ENCODE measurements at places on chromosomes 12 and 14. TPM values are rescaled to one million over a fixed set of nuclear protein-coding genes. Genes with fewer than 3 reads are reported as not detected.
A peak's percentile ranks its signal among the peaks of the same experiment; 100 is the strongest.

GRCh38 chr14:73935666-73936065 lies 14.2 kb downstream of the FAM161B start:
- peak; percentile 13 for DNase-seq

- DNase-seq, result no peak
These were observed 20.5 kb downstream of the RNF10 start for GRCh38 chr12:120554678-120555077.

DNA sequence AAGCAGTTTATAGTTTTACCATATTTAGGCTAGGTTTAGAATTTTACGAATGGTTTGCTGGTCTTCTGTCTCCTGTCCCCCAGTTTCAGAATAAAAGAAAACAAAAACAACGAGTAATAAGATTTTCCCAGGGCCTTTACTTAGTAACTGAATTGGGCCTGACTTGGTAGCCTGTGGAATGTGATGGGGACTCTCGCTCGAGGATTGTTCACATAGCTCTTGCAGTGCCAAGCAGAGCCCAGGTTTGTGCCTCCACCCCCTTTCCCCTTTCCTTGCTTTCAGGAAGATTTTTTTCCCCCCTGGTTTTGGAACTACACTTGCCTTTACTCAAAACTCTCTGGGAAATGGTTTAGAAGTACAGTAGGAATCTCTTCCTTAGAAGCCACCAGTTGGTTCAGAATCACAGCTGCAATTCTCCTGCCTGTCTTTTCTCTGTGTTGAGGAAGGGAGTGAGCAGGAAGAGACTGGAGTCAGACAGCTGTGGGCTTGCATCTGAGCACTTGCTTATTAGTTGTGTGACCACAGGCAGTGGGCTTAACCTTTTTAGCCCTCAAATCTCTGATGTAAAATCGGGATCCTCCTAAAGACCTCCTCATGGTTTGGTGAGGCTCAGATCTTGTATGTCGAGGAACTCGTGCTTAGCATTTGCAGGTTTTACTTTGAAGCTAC lies 501.2 kb downstream of the PCNX1 start:
- peak; percentile 40 for DNase-seq

- DNase-seq, result no peak
These were observed 113.5 kb downstream of the BTG1 start for GRCh38 chr12:92032101-92032500.

GRCh38 chr12:84660139-84660538 lies 252.5 kb downstream of the SLC6A15 start:
- no peak for DNase-seq

DNA sequence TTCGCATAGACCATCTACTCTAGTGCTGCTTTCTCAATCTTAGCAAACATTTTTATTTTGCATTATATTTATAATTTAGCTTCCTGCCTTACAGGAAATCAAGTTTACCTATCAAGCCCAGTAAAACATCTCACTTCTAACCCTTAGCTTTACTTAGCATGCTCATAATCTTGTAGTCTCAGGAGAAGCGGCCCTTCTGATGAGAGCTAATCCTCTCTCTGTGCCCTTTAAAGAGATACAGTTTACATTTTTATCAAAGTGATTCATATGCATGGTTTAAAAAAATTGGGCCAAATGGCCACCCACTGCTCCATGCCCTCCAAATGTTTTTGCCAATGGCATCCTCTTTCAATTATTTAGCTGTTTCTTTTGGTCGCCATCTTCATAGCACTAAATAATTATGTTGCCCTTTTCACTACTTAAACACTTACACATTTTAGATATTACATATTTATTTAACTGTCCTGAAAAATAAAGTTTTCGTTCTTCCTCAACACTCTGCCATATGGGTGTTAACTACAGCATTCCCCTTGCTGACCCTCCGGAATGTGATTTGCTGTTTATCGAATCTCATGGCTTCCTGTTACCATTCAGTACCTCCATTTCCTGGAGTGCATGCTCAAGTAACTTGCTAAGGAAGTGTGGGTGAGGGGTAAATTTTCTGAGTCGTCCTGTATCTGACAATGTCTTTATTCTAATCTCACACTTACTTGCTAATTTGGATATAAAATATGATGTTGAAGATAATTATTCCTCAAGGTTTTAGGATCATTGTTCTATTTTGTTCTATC lies 29.3 kb downstream of the YLPM1 start:
- DNase-seq, result peak; percentile 31

DNA sequence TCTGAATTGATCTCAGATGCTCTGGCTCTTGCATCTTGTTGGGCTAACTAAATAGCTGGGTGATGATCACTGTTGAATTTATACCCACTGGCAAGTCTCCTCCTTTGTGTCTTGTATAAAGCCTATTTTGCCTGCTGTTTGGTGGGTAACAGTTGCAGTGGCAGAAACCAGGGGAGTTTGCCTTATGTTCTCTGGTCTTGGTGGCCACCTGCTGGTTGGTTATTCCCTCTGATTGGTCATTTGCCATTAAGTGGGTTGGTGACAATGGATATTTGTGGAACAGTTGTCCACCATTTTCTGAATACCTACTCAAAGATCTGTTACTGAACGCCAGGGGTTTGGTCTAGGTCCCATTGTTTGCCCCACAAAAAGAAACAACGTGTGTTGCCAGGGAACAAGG lies 52.1 kb downstream of the AVPR1A start:
- no peak for DNase-seq

DNA sequence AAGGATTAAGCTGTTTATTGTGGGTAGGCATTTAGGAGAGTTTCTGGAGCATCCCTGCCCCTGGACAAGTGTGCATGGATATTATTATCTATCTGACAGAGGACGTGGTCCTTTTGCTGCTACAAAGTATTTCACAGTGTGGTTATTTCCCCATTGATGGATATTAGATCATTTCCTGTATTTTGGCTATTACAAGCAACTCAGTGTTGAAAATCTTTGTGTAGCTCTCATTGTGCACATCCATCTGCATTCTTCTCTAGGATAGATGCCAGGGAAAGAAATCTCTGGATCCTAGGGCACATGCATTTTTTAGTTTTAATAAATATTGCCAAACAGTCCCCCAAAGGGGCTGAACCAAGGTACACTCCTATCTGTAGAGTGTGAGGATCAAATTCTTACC lies 154.3 kb upstream of the SRRM4 start:
- no peak for DNase-seq

DNA sequence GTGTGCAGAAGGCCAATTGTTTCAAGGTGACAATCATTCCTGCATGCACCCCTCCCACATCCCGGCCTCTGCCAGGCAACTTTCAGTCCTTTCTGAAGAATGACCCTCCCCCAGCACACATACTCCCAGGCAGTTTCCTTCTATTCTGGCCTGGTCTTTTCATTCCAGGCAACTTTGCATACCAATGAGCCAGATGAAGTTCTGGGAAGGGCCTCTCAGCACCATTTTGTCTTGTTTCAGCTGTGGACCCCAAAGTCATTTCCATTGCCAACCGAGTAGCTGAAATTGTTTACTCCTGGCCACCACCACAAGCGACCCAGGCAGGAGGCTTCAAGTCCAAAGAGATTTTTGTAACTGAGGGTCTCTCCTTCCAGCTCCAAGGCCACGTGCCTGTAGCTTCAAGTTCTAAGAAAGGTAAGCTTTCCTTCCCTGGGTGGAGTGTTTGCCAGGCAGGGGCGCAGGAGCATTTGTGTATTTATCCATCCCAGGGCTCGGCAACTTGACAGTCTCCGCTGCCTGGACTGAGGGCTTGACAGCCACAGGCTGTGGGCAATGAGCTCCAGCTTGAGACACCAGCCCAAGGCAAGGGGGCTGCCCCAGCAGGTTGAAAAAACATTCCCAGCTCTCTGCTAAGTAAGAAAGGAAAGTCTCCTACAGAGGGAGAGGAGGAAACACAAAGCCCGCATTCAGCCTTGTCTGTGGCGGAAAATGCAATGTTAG lies 16.4 kb downstream of the BCL2L14 start:
- DNase-seq, result no peak

GRCh38 chr12:3944620-3945019 lies 71.4 kb upstream of the PARP11 start:
- DNase-seq, result no peak

GRCh38 chr14:103292426-103293374 lies 41.3 kb upstream of the EIF5 start:
- peak; percentile 27 for DNase-seq

GRCh38 chr12:110590806-110591326 lies 7.7 kb upstream of the PPTC7 start:
- peak; percentile 64 for DNase-seq

DNA sequence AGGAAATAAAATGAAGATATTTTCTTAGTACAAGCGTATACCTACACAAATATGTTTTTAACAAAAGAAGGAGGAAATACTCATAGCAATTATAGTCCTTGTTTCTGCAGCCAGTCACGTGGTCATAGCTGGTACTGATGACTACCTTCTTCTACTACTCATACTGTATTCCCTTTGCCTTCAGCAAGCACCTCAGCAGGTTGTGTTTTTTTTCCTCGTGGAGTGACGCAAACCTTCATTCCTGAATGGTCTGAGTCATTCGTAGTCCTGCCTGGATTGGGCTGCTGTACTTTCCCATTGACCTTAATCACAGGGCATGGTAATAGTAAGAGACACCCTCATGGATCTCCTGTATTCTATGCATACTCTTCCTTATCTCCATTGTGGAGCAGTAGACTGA lies 25.7 kb upstream of the SLC16A7 start:
- no peak for DNase-seq

DNA sequence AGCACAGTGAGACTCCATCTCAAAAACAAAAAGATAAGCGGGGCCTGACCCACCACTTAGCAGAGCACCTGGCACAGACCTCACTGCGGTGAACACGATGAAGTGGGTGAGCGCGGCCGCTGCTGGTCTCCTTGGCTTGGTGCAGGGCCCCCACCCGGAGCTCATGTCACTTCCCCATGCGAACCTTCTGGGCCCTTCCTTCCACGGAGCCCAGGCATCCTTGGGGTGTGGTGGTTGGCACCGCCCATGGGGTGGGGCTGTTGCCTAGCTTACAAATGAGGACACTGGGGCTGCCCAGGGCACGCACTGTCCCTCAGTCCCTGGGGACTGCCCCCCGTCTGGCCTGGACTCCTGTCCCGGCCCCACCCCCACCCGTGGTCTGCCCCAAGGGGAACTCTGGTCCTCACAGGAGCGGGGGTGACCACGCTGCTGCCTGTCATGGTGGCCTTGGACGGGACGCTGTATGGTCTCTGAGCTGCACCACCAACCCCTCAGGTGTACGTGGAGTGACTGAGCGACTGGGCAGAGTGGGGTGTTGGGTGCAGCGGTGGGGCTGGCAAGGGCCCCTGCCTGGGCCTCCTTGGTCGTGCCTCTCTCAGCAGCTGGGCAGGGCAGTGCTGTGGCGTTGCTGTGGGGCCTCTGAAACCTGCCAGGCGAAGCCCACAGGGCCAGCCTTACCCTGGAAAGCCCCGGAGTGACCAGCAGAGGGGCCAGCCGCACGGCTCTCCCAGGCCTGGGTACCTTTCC lies 15.3 kb downstream of the FBRSL1 start:
- DNase-seq, result no peak

DNA sequence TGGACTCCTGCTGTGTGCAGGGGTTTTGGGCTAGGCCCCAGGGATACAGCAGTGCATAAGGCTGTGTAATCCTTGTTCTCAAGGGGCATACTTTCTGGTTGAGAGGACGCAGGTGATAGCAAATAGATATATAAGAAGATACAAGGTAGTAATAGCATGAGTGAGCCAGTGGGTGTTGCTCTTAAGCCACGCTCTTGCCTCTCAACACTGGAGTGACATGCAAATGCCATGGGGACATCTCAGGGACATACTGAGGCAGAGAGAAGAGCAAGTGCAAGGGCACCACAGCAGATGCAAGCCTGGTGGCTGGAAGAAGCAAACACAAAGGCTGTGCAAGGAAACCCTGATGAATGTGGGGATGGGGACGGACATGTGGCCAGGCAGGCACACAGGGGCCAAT lies 223.3 kb downstream of the CHST11 start:
- DNase-seq, result no peak

DNA sequence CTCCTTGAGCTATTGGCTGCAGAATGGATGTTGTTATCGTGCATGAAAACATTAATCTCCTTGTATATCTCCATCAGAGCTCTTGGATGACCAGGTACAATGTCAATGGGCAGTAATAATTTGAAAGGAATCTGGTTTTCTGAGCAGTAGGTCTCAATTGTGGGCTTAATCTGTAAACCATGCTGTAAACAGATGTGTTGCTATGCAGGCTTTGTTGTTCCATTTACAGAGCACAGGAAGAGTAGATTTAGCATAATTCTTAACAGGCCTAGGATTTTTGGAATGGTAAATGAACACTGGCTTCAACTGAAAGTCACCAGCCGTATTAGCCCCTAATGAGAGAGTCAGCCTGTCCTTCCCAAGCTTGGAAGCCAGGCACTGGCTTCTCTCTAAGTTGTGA lies 50.4 kb downstream of the ATG14 start:
- DNase-seq, result no peak

GRCh38 chr12:84572196-84572595 lies 340.4 kb downstream of the SLC6A15 start:
- DNase-seq, result peak; percentile 19

DAO gene
- not detected for total RNA-seq

SPIC gene
- not detected for total RNA-seq

VRTN gene
- not detected for total RNA-seq

CAPZA3 gene
- not detected for total RNA-seq

PRPH gene
- total RNA-seq, result 0.50 TPM

CLMN gene
- total RNA-seq, result 0.83 TPM

MORN3 gene
- total RNA-seq, result 0.77 TPM

NINJ2 gene
- 1.3 TPM for total RNA-seq

MIP gene
- not detected for total RNA-seq

RTL1 gene
- total RNA-seq, result not detected

STON2 gene
- total RNA-seq, result 52.5 TPM

TCP11L2 gene
- total RNA-seq, result 82.6 TPM

RPL10L gene
- total RNA-seq, result not detected

DHRS2 gene
- not detected for total RNA-seq

All from fibroblast of lung (primary cell).